ENCODE measurements at places on chromosomes 5 and 9.

DNA sequence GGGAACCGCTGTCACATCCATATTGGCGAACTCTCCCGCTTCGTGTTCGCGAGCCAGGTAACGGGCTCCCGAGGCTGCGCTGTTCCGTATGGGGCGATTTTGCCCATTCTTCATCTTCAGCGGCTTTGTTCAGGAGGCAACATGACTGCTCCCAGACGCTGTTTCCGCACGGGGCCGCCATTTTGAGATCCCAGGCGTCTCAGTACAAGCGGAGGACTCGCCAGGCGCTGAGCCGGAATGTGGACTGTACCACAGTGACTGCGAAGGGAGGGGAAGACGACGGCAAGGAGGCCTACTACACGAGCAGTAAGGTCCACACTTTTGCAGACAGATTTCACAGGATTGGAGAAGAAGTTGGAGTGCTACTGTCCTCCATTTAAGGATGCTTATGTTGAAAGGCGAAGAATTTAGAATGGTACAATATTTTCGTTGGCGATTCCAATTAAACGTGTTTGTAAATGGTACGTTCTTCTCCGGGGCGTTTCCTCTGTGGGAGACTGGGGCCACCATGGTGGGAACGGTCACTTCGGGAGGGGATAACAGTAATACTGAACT lies 41.6 kb upstream of the ZNF300 start:
- peak; percentile 11 for DNase-seq

GRCh38 chr5:81530919-81531318 lies 137.0 kb upstream of the ACOT12 start:
- no peak for DNase-seq

DNA sequence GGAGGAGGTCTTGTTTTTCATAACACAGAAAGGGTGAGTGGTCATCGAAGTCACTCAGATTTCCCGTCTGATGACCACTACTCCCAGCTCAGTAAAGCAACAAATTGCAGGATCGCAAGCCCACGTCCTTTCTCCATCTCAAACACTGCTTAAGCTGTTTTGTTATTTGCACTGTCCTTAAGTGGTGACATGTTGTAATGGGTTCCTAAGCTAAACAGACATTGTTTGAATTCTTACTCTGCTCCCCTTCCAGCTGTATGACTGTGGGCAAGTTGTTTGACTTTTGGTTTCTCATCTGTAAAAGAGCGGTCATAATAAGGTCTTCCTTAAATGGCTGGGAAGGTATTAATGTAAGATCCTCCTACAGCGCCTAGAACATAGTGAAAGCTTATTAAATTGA lies 62.8 kb upstream of the EQTN start:
- no peak for DNase-seq

GRCh38 chr5:2997179-2997578 lies 245.7 kb upstream of the IRX2 start:
- no peak for DNase-seq

GRCh38 chr9:24096756-24097155 lies 270.7 kb upstream of the ELAVL2 start:
- DNase-seq = no peak

DNA sequence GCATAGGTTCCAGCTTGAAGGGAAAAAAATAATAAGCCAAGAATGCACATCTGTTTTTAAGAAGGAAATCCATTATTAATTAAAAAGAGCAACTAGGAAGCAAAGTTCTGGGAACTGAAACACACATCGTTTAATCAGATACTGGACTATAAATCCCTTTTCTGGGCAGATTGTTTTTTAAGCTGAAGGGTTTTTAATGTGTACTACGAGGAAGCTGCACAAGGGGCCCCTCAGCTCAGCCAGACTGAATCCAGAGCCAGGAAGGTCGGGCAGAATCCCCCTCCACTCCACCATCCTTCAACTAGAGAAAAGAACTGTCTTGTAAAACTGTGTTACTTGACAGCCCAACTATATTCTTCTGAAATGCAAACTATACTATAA lies 49.2 kb downstream of the ROR2 start:
- DNase-seq = no peak

GRCh38 chr5:78755822-78756429 lies 107.4 kb upstream of the LHFPL2 start:
- no peak for DNase-seq

- DNase-seq = no peak
Observed at GRCh38 chr5:133227082-133227481, 175.3 kb downstream of the HSPA4 start.
